ENCODE measurements at places on chromosomes 7 and 10.
A peak's percentile ranks its signal among the peaks of the same experiment; 100 is the strongest.

GRCh38 chr10:18145652-18146051 lies 5.4 kb downstream of the CACNB2 start:
- no peak for DNase-seq

GRCh38 chr7:19674266-19674960 lies 34.4 kb downstream of the POLR1F start:
- DNase-seq = no peak

DNA sequence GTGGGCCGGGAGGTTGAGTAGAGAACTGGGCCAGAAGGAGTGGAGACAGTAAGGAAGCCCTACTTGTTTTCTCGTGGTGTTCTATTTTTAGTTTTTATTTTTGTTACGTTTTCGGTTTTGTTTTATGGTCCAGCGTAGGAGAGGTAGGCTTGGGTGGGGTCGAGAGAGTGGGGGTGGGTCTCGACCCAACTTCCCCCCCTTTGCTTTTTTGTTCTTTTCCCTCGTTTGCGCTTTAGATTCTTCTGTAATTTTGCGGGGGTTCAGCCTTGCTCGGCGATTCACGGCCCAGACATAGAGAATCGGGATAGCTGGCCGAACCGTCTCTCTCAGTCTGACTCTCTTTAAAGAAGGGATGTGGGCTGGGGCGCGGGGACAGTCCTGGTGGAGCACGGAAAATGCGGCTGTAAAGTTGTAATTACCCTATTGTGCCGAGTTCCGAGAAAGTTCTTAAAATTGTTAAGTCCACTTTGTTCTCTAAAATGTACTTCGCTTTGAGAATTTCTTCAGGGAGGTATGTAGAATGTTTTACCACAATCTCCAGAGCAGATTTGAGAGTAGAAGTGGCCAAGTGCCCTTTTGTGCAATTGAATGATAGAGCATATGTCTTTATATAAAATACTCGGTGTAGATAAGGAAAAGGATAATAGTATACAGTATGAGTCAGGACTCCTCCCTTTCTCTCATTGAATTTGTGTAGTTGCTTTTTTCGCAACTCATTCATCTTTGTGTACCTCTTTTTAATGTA lies 816 bp downstream of the DMTF1 start:
- DNase-seq = peak; percentile 66

DNA sequence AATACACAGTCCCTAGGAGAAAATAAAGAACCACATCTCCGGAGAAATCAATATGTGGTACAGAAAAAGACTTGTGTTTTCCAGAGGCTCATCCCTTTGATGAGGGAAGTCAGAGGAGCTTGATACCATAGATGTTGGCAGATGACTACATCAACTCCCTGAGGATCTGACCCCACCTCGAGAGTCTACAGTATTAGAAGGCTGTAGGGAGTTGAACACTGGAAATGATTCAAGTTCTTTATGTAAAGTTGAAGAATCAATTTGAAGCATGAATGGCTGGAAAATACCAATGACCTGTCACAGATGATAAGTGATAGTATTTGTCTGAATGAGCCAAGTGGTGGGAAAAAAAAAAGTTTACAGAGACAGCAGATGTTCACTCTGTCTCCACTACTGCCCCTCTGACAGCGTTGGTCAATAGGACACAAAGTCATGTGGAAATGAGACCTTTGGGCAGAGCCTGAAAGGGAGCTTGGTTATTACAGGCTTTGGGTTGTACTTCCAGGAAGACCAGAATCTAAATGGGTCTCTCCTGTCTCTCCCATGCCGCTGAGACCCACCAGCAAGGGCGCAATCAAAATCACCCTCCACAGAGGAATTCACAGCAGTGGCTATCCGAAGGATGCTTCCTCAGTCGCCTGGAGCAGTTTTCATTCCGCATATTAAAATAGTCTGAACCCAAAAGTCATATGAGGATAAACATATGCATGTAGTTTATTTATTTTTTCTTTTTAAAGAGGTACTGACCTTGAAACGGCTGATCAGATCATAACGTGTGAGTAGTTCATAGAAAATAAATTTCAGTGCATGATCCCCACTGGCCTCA lies 185.7 kb downstream of the PPP1R17 start:
- DNase-seq = no peak

DNA sequence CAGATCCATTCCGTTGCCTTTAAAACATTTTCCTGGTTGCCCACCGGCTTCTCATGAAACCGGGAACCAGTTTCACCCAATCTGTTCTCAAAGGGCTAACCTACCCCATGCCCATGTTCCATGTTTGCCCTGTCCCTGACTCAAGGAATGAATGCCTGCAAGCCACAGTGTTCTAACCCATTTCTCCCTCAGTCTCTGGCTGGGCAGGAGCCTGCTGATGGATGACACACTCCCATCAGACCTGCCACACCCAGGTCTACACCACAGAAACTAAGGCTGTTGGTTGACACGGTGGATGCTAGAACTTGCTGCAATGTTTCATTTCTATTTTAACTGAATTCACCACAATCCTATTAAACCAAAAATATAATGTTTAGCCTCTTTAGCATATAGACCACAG lies 15.6 kb downstream of the CLRN3 start:
- DNase-seq = no peak

DNA sequence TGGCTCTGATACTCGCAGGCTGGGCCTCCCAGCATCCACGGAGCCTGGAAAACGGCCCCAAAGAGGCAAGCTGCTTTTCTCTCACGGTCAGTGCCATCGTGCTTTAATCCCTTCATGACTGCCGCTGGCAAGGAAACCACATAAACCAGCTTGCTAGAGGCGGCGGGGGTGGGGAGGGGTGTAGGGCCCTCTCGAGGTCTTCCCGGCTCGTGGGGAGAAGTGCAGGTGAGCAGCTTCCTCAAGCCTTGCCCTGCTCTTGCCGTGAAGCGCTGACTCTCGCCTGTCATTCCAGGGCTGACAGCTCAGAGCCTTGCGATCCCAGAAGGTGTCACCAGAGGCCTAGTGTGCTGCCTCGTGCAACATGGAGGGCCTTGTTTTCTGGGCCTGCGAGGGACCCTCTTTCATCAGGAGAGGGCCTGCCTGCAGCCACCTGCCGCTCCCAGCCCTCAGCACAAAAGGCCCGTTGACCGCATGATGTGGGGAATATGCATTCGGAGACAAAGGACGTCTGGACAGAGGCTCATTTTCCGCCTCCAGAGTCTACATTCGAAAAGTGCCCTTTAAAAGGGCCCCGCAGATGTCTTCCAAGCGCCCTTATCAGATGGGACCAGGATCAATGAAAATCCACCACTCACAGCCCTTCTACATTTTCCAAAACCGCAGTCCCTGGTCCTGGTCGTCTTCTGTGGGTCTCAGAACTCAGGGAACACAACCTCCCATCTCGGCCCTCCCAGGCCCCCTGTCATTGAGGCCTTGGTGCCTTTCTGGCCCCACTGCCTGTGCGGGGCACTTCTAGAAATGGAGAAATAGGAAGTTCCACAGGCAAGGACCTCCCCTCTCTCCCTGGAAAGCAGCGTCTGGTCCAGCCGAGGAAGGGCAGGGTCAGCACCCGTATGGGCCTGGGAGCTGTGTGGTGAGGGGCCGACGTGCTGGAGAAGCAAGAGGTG lies 58.7 kb downstream of the ZRANB1 start:
- DNase-seq = peak; percentile 10

DNA sequence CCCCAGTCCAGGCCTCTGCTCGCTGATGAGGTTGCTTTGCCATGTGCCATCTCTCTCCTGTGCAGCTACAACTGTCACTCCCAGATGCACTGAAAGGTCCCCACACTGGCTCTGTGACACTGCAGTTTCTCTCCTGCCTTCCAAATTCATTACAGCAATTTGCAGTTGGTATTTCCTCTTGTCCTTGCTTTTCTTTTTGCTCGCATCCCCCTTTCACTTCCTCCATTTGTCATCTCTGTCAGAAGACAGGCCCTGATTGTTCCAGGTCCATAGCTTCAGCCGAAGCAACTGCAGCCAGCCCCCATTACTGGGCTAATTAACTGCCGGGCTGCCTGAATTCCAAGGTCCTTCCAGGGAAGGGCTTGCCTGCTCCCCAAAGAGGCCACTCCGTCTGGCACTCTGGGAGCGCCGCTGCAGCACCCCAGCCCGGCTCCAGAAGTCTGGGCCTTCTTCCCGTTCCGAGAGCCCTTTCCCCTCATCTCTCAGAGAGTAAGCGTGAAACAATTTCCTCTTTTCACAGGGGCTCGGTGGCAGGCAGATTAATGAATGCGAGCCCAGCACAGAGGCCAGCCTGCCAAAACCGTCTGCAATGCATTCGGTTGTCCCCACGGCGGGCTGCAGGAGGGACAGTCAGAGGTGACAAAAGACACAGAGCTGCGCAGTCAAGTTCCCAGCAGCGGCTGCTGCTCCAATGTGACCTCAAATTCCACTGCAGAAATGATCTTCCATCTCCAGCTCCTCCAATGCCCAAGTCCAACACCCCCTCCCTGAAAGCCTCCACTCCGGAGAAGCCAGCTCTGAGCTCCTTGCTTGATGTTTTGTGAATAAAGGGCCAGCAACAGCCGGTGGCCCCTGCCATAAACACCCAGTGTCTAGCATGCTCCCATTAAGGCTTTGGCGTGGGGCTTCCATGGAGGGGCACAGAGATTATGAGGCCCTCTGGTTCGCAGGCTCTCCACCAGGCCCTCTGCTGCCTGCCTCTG lies 279.4 kb upstream of the HABP2 start:
- DNase-seq = no peak

GRCh38 chr10:100881556-100882213 lies 31.1 kb upstream of the SLF2 start:
- DNase-seq = no peak

DNA sequence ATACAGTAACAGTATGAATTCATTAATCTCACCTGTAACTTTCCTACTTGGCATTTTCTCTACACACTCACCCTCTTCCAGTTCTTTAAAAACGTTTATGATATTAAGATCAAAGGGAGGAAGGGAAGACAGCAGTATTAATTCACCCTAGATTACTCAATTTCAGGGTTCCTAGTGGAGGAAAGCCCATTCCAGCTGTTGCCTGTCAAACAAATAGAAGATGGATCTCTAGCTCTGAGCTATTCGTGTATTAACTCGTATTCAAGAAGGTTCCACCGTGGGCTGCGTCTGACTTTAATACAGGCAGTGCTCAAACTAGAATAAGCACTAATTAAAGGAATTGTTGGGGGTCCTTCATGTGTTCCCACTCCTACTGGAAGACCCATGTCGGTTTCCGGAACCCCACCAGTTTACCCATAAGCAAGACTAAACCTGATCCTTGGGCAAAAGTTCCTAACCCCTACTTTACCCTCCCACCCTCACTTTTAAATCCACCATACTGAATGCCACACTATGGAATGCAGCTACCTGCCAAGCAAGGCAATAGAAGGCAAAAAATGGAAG lies 2.1 kb downstream of the NANOS1 start:
- DNase-seq = no peak

- DNase-seq = no peak
Measured at GRCh38 chr10:4704034-4704545, 121.9 kb upstream of the AKR1E2 start.

DNA sequence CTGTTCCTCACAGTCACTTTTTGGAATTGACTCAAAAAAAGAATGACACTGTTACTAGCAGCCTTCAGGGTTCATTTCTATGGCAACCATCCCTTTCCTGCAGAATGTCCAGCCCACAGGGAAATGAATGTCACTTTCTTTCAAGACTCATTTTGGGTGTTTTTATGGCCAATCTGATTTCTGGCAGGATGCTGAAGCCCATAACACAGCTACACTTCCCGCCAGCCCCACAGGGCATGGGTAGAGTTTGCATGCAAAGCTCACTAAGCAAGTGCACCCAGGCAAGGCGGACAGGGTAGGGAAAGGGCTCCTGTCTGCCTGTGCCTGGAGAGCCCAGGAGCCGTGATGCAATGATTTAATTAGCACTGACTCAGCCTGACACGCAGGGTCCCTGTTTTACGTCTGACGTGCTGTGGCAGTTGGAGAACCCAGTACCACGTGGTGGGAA lies 26.1 kb upstream of the GPAM start:
- no peak for DNase-seq

DNA sequence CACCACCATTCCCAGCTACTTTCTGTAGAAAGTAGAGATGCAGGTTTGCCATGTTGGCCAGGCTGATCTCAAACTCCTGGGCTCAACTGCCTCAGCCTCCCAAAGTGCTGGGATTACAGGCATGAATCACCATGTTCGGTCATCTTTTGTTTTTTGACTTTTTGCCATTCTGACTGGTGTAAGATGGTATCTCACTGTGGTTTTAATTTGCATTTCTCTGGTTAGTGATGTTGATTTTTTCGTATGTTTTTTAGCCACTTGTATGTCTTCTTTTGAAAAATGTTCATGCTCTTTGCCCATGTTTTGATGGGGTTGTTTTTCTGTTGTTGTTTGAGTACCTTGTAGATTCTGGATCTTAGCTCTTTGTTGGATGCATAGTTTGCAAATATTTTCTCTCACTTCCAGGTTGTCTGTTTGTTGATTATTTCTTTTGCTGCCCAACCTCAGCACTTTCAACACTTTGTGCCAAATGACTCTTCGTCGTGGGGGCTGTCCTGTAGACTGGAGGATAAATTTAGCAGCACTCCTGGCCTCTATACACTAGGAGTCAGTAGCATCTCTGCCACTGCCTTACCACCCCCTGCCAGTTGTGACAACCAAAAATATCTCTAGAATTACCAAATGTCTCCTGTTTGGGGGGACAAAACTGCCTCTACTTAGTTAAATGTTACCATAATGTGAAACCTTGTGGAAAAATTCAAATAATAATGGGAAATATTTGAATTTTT lies 6.5 kb upstream of the CPED1 start:
- DNase-seq = no peak

DNA sequence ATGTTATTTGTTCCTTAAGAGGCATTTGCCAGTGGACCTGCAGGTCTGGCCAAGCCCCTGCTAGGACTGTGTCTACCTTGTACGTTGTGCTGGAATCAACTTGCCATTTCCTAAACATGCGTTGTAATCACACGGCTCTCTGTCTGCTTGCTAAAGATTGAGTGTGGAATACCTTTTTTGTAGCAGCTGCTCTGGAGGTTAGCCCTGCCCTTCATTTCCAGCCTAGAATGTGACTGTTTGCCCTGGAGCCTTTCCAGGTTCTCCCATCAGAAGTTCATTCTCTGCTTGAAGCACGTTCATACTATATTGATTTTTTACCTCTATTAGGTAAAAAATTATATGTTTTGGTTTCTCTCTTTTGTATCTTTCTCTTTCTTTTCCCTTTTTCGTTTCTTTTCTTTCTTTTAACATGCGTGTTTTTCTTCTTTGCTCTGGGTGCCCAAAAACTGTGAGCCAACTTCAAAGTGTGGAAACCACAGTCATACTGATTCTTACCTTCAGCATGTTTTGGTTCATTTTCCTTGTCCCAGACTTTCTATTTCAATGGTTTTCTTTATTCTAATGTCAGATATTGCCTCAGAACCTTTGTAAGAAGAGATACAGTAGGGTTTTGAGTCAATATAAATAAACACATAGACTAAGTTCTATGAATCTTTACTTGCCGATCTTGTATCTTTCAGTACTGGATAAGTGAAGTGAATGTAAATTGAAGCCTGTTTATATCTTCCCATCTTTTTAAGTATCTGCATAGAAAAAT lies 111.9 kb upstream of the RPA3 start:
- DNase-seq = peak; percentile 15

DNA sequence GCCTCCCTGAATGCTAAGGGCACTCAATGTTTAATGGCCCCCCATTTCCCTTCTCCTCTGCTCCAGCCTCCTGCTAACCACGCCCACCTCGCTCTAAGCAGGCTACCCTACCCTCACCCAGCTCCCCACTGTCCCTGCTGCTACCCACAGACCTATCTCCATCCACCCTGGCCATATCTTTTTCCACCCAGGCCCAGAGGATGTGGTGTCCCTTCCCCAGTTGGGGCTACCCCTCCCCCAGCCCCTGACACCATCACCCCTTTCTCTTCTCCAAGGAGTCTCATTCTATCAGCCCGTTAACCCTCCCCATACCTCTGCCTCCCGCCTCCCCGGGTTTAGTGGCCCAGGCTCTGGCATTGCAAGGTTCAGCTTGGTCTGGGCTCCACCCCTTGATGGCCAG lies 28.9 kb upstream of the PPIF start:
- DNase-seq = no peak

GRCh38 chr7:64870656-64871055 lies 32.4 kb upstream of the ZNF273 start:
- DNase-seq = no peak

Data from activated naive CD4-positive, alpha-beta T cell treated with anti-CD3 and anti-CD28 coated beads for 36 hours (primary cell).